ENCODE measurements at places on chromosomes 6 and 20.

- no peak for DNase-seq
Measured at GRCh38 chr20:21933526-21933925, 228.1 kb downstream of the PAX1 start.

GRCh38 chr6:2940010-2940850 is 31.1 kb downstream of the SERPINB6 start:
- no peak for DNase-seq

GRCh38 chr6:129695373-129696027 is 14.5 kb downstream of the ARHGAP18 start:
- no peak for DNase-seq

GRCh38 chr6:25415274-25415673 is 136.1 kb downstream of the CARMIL1 start:
- DNase-seq = no peak

DNA sequence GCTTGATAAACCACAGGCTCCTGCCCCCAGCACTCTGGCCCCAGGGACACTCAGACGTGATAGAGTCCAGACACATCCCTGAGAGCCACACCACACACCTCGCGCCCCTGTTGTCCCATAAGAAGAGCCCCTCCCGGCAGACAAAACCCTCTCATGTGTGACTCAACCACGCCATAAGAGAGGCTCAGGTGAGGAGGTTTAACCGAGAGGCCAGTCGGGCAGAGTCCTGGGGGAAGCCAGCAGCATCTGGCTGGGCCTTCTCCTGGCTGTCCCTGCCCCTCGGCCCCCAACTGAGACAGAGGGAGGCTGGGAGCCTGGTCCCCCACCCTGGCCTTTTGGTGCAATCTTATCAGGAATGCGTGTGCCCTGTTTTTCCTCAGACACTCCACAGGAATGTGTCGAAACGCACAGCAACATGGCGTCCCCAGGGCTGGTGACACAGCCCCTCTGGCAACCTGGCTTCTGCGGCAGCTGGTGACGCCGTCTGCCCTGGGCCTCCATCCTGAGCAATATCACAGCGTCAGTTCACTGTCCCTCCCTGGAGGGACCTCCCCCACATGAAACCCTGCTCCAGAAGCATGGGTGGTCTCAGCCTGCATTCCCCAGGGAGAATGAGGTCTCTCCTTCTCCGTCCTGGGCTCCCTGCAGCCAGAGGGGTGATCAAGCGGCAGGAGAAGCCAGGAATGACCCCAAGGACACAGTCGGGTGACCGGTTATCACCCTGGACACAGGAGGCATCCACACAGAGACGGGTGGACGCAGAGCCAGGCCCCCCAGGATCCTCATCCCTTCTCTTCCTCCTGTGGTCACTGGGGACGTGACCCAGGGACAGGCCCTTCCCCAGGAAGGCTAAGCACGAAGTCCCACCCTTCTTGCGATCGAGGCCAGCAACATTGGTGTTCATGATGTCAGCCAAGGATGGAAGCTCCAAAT is 156.6 kb upstream of the AFDN start:
- DNase-seq = no peak

DNA sequence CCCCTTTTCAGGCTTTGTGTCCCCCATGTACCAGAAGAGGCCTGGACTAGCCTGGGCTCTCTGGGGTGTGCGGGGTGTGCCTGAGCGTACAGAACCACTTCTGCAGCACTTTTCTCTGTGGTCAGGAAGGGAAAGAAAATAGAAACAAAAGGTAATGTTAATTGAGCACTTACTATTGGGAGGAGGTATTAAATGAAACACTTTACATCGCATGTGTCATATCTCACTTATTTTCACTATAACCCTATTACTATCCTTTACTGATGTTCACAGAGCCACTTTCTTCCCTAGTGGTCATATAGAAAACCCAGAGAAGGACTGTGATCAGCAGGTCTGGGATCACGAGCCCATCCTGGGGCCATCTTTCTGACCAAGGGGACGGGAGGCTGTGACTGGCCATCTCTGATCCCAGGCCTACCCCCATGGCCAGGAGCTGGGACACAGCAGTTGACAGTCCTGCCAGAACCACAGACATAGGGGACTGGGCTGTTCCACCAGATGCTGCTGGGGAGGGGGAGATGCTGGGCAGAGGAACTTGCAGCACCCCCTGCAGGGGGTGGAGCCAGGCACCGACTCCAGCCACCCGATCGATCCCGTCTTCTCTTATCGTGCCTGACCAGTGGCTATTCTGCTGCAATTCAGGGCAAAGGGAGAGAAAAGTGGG is 107.6 kb downstream of the VEGFA start:
- no peak for DNase-seq

DNA sequence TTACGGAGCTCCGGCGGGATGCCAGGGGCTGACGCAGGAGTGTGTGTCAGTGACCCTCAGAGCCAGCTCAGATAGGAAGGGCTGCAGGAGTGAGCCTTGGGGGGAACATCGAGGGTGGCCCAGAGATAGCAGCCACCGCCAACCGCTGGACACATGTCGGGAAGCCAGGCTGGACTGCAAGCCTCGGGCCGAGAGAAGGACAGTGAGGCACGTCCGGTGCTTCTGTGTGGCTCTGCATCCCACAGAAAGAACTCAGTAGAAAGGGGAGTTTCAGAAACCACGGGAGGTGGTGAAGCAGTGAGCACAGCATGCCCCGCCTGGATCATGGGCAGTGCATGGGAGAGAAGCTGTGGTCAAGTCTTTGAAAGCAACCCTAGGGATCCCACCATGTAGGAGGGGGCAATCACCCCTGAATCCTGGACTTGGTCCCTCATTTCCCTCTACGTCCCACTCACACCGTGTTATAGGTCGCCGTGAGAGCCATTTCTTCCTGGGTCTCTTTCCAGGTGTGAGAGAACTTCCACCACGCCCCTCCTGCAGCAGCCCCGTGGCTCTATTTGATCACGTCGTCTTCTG is 383.7 kb upstream of the CDH4 start:
- no peak for DNase-seq

- DNase-seq = no peak
Measured at GRCh38 chr6:56758120-56758519, 115.4 kb upstream of the DST start.

GRCh38 chr6:84074988-84075781 is 41.6 kb downstream of the MRAP2 start:
- DNase-seq = peak; percentile 38

- no peak for DNase-seq
Measured at GRCh38 chr6:79375635-79376337, 141.3 kb upstream of the HMGN3 start.

DNA sequence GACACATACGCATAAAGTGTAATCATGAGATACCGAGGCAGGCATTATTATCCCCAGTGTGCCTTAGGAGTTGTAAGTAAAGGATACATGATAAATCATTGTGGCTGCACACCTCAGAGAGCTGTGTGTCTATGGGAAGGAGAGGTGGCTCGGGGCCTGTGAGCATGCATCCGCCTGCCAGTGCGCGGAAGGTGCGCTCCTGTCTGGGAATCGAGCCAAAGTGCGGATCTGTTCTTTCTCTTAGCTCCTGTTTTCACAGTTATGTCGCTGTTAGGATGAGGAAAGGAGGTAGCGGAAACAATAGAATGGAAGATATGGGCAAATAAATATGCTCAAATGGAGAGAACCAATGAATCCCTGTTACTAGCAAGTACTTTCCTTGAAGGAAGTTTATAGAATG is 98.0 kb downstream of the ANKRD6 start:
- DNase-seq = no peak

- DNase-seq = no peak
Measured at GRCh38 chr6:110681543-110682459, 133.5 kb downstream of the CDK19 start.

GRCh38 chr6:21489826-21490225 is 103.7 kb upstream of the SOX4 start:
- no peak for DNase-seq

GRCh38 chr20:63979229-63979556 is 249 bp downstream of the SAMD10 start:
- DNase-seq = no peak

DNA sequence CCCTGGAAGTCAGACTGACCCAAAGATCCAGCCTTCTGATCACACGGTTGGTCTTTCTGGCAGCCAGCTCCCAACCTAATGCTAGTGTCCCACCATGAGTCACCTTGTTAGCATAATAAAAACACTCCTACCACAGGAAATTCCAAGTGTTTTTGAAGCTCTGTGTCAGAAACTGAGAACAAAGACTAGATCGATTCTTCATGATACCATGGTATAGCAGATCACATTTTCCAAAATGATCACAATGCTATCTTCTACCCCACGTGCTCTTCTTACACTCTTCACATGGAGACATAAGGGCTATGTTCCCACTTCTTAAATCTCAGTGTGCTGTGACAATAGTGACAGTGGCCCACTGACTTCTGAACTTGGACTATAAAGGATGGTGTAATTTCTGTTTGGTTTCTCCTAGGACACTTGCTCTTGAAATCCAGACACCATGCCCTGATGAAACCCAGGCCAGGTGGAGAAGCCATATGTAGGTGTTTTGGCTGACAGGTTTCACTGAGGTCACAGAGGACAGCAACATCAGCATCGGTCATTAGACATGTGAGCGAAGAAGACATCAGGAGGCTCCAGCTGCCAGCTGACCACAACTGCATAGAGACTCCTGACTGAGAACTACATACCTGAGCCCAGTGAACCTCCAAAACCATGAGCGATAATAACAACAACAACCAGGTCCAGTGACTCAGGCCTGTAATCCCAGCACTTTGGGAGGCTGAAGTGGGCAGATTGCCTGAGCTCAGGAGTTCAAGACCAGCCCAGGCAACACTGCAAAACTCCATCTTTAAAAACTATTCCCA is 57.5 kb downstream of the MKKS start:
- DNase-seq = peak; percentile 74

DNA sequence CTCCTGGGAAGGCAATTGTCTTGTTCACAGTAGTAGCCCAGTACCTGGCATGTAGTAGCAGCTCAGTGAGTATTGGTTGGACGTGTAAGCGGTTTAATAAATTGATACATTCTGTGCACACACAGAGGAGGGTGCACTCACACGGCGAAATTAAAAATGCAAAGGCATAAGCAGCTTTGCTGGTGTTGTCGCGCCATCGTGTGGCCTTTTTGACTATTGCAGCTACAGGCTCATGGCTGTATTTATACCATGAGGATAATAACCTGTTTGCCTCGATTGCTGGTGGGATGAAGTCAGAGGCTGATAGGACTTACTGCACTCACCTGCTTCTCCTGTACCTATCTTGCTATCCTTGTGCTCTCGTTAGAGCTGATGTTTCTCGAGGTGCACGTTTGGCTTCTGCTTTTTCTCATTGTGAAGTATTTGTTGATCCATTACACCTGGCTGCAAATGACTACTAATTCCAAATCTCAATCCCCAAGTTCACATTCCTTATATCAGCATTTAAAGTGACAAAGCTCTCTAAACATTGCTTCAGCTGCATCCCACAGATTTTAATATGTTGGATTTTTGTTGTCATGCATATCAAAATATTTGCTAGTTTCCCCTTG is 61.5 kb downstream of the TBXT start:
- peak; percentile 74 for DNase-seq

- DNase-seq = peak; percentile 36
Measured at GRCh38 chr6:42197555-42198362, 3.0 kb upstream of the GUCA1B start.

DNA sequence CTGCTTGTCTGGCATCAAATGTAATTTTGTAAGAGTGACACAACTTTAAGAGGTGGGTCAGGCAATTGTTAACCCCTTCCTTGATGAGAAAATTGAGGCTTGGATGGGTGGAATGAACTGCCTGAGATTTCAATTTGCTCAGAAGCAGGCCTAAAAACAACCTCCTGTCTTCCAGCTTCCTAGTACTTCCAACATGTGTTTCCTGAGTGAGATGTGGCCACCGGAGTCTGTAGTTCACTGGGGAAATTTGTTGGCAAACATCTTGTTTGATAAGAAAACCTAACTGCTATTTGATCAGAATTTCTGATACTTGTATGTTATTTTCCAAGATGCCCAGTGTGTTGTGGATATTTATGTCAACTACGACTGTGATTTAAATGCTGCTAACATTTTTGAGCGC is 51.3 kb downstream of the ARFGEF2 start:
- no peak for DNase-seq

GRCh38 chr20:19252451-19253120 is 40.1 kb downstream of the SLC24A3 start:
- DNase-seq = no peak

DNA sequence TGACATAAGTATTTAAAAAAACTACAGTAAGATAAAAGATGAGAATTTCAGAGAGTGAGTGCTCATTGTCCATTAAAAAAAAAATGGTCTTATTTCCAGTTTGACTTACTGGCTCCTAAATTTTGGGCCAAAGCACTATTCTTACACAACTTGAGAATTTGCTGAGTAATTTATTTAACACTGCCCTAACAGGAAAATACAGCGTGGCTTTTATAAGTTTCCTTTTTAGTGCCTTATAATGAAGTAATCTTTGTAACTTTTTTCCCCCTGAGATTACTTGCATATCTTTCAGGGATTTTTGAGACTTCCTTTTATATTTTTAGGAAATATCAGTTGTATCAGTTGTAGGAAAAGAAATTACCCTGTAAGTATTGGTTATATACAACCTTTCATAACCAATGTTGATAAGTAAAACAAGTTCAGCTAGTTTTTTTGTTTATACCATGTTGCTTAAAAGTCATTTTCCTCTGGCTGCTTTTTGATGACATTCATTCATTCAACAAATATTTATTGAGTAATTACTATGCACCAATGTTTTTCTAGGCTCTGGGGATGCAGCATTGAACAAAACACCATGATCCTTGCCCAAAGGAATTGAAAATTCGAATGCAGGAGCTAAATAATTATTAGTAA is 106.4 kb upstream of the SGK1 start:
- DNase-seq = no peak

DNA sequence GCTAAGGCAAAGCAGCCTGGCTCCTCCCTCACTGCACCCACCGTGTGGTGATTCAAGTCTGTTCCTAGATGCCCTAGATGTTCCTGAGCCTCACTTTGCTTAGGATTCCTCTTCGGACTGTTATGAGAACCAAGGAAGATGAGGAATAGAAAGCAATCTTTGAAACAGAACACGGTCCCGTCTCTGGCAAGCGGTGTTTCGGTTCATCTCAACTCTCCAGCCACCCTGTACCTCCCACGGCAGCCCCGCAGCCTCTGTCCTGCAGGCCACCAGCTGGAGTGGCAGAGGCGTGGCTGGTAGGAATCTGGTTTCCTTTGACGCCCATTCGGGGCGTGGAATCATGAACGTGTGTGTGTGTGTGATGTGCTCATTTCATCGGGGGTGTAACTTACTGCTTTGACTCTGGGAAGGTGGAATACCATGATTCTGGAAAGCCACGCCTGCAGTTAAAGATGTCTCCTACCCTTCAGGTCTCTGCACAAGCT is 21.3 kb downstream of the PDE10A start:
- DNase-seq = no peak

GRCh38 chr6:135274561-135275293 is 93.6 kb downstream of the MYB start:
- peak; percentile 12 for DNase-seq

DNA sequence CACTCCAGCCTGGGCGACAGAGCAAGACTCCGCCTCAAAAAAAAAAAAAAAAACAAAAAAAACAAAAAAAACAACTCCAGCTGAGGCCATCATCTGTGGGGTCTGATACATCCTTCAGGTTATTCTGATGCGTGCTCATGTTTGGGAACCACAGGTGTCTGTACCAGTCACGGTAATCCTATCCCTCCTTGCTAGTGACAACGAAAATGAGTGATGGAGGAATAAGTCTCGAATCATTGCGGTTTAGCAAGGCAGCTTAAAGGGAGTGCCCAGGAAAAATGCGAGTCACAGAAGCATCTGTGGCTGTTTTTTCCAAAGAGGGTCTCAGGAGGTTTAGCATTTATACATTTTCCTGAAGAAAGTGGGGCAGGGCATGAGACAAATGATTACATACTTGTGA is 48.8 kb downstream of the MCUR1 start:
- DNase-seq = no peak

- DNase-seq = no peak
Measured at GRCh38 chr20:8583566-8584043, 451.5 kb downstream of the PLCB1 start.

All from brain microvascular endothelial cell (primary cell).